ENCODE measurements at places on chromosomes 13 and 19. TPM values are rescaled to one million over a fixed set of nuclear protein-coding genes. Genes with fewer than 3 reads are reported as not detected.

GRCh38 chr13:100636441-100636840 lies 38.2 kb downstream of the TMTC4 start:
- H3K4me3 ChIP-seq: no peak overlapping the region
- no peak for DNase-seq
- no peaks in the 10 kb centered on the region for H3K36me3 ChIP-seq
- H3K4me1 ChIP-seq: no peaks in the 10 kb centered on the region

DNA sequence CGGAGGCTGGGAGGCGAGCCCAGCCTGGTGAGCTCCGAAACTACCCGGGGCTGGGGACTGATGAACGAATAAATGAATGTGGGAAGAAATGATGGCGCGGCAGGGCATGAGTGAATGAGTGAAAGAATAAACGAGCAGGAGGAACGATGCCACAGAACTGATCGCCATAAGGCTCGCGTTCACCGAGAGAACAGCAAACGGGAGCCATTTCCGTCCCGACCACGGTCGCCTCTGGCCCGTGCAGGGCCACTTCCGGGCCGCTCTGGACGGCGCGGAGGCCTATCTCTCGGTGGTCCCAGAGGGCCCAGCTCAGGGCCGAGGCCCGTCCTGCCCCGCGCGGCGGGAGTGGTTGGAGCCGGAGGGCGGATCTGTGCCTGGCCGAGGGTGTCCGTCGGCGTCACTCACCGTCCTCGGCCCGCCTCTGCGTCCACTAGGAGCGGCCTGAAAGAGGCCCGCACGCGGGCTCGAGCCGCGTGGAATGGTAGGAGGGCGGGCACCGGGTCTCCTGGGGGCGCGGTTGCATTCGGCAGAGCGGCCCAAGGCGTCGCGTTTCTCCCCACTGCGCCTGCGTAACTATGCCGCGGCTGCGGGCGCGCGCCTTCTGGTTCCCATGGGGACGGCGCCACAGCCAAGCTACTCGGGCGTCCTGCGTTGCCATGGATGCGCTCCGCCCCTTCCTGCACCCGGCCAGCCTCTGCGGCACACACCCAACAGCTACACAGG lies at the start of gene ZNF497:
Gene ZNF497, minus strand, starts transcription at position 480 of the 723 bp plus-strand sequence. CDS start 5,116 bp downstream, outside the sequence.
- H3K4me1 ChIP-seq: peaks cover 10% of the 10 kb centered on the region
- peak; percentile 99 for DNase-seq
- peak within 1 kb of the TSS; percentile 99 for H3K4me3 ChIP-seq
- no peaks in the 10 kb centered on the region for H3K36me3 ChIP-seq
- H3K27me3 ChIP-seq: no peaks in the 10 kb centered on the region

DNA sequence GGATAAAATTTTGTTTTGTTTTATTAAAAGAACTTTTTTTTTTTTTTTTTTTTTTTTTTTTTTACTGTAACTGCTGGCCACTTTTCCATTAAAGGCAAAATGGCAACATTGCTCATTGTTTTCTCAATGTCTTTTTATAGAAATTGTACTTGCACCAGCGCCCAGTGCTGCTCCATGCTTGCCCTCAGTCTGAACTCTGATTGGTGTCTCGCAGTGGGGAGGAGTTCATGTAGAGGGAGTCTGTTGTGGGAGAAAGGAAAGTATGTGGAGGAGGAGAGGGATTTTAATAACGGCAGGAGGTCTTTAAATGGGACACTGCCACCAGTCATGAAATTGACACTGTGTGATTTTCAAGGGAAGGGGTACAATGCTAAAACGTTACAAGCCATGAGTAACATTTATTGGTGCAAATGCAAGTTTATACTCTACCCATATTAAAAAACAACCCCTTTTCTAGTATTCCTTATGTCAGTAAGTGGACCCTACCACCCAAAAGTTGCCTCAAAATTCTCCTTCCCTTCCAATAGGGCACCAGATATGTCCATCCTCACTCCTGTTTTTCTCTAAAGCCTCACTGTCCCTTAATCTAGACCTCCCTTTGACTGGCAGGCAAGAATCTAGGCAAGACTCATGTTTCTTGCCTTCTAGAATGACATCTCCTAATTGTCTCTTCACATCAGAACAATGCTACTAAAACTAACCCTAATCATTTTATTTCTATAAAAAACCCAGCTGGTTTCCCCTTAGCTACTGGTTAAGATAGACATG lies 3.2 kb downstream of the RASL11A start:
- H3K4me3 ChIP-seq: no peak overlapping the region
- H3K4me1 ChIP-seq: peaks cover 12% of the 10 kb centered on the region
- no peaks in the 10 kb centered on the region for H3K36me3 ChIP-seq
- H3K27ac ChIP-seq: no peak overlapping the region

DNA sequence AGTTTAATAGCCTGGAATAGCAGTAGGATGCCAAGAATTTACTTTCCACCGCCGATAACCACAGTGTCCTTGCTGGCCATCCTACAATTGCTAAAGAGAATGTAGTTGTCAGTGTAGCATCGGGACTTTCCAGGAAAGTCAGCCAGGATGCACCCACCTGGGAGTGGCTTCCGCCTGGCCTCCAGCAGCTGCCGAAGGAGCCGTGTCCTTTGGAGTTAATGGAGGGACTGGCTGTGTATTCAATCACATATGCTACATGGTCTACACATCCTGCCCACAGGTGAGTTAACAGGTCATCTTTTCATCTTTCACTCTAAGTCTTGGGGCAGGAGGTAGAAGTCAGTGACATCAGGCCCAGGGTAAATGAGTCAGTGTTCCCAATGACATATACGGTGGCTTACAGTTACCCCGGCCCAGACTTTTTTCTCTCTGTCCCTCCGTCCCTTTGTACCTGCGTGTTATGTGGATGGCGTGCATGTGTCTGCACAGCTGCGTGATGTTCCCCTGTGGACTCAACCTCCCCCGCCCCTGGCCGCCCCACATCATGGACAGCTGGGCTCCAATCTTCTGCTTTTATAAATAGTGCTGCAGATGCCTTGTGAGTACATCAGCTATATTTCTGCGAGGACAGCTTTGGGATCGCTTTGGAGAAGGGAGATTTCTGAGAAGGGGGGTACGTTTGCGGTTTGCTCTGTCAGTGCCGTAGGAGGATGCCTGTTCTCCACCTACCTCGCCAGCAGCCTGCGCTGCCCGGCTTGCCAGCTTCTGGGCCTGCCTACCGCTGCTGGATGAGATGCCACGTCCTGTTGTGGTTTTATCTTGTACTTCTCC lies 63.1 kb downstream of the ATP11A start:
- peaks cover 4% of the 10 kb centered on the region for H3K4me1 ChIP-seq
- H3K27ac ChIP-seq: no peak overlapping the region
- no peak overlapping the region for H3K4me3 ChIP-seq

- H3K27ac ChIP-seq: no peak overlapping the region
- H3K4me3 ChIP-seq: no peak overlapping the region
- DNase-seq: no peak
- H3K4me1 ChIP-seq: peaks cover 12% of the 10 kb centered on the region
Observed at GRCh38 chr13:30787738-30788525, 52.6 kb downstream of the ALOX5AP start.

- H3K4me1 ChIP-seq: peaks cover 27% of the 10 kb centered on the region
- H3K36me3 ChIP-seq: peaks cover 6% of the 10 kb centered on the region
- peak within 1 kb of the TSS; percentile 79 for H3K27ac ChIP-seq
- peaks cover 5% of the 10 kb centered on the region for H3K27me3 ChIP-seq
- peak; percentile 92 for DNase-seq
Observed at GRCh38 chr19:29941828-29942403, at the start of gene URI1. TSS of gene URI1 (plus strand) at chr19:29942239. CDS start at chr19:29942548, 309 bp downstream.

DNA sequence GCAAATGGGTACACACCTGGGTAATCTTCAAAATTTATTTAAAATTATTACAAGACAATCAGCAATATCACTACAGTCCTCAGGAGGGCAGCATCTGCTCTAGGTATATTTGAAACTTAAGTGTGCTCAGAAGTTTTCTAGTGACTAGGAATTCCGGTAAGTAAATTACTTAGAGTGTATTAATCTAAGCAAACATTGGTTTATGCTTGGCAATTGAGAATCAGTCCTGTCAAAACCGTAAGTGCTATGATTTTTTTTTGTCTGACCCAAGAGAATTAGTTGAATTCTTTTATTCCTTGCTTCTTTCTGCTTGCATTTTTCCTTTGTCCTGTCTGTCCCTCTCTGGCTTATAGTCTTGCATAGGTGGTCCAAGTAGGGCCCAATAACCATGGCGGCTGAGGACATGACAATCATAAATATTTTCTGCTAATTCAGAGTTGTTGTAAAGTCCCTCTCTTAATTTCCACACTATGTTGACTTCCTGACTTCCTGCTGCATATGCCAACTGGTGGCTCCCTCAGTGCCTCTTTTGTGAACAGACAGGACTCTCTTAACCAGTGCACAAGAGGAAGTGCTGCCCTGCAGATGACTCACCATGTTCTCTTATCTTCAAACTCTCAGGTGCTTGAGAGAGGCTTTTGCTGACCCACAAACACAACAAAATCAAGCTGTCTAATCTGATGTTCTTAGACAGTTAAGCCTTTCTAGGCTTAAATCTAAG lies 82.2 kb downstream of the SLAIN1 start:
- no peak overlapping the region for H3K27ac ChIP-seq
- no peak overlapping the region for H3K4me3 ChIP-seq
- DNase-seq: no peak
- H3K27me3 ChIP-seq: no peaks in the 10 kb centered on the region

DNA sequence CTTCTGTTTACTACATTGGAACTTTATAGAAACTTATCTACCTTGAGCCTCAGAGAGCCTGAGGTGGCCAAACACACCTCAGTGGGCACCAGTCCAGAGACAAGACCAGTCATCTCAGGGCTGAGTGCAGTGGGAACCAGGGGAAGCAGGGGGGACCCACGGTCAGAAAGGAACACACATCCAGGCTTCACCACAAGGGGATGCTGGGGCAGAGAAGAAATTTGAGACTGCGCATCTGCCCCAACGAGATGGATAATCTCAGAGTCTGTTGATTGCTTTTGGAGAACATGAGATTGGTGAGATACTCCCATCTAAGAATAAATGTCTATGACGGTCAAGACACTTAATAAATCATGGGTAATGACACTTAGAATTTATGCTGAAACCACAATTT lies 98.7 kb downstream of the DOCK9 start:
- DNase-seq: no peak
- H3K27ac ChIP-seq: no peak overlapping the region
- H3K27me3 ChIP-seq: no peaks in the 10 kb centered on the region
- H3K36me3 ChIP-seq: peaks cover 28% of the 10 kb centered on the region
- no peak overlapping the region for H3K4me3 ChIP-seq
- peaks cover 8% of the 10 kb centered on the region for H3K4me1 ChIP-seq

- no peaks in the 10 kb centered on the region for H3K36me3 ChIP-seq
- no peaks in the 10 kb centered on the region for H3K27me3 ChIP-seq
- DNase-seq: no peak
- H3K27ac ChIP-seq: no peak overlapping the region
- H3K4me1 ChIP-seq: no peaks in the 10 kb centered on the region
- H3K4me3 ChIP-seq: no peak overlapping the region
Observed at GRCh38 chr19:28332351-28332750, 880.6 kb downstream of the UQCRFS1 start.

GRCh38 chr13:27922883-27923612 lies 3.2 kb downstream of the PDX1 start:
- no peak for DNase-seq
- H3K4me1 ChIP-seq: peaks cover 15% of the 10 kb centered on the region
- peaks cover 54% of the 10 kb centered on the region for H3K27me3 ChIP-seq
- no peak overlapping the region for H3K27ac ChIP-seq
- H3K4me3 ChIP-seq: no peak overlapping the region
- H3K36me3 ChIP-seq: peaks cover 10% of the 10 kb centered on the region

- peak overlapping the region; percentile 73 for H3K27ac ChIP-seq
- H3K27me3 ChIP-seq: no peaks in the 10 kb centered on the region
- peak overlapping the region; percentile 92 for H3K4me3 ChIP-seq
- no peak for DNase-seq
- H3K36me3 ChIP-seq: no peaks in the 10 kb centered on the region
Observed at GRCh38 chr19:16542910-16543472, 754 bp upstream of the CHERP start.

DNA sequence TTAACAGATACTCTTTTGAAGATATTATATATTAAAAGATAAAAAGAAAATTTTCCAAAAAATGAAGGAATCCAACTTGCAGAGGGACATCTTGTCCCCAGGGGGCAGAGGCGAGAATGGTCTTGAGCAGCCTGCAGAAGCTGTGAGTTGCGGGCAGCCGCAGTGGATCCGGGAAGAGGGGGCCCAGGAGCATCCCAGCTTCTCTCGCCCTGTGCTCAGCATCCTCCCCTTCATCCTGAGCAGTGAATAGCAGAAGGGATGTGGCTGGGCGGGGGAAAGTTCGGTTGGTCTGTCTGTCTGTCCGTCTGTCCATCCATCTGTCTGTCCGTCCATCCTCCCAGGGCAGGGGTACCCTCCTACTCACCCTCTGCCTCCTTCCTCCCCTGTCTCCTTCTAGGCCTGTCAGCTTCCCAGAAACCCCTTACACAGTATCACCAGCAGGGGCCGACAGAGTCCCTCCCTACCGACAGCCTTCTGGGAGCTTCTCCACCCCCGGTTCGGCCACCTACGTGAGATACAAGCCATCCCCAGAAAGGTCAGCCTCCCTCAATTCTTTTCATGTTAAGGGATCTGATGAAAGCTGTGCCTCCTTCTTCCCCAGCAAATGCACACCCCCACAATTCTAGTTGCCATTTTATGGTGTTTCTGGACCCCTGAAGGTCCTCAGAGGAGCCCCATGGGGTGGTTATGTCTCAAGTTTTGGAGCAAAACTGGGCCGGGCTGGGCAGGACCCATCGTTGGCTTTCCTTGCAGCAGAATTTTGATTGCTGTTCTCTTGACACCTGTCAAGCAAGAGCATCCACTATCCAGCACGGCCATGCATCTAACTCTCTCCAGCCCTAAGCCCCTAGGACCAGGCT lies 81.6 kb downstream of the DPF1 start:
- H3K27ac ChIP-seq: no peak overlapping the region
- H3K27me3 ChIP-seq: no peaks in the 10 kb centered on the region
- peaks cover 5% of the 10 kb centered on the region for H3K4me1 ChIP-seq
- DNase-seq: no peak
- H3K36me3 ChIP-seq: no peaks in the 10 kb centered on the region

DNA sequence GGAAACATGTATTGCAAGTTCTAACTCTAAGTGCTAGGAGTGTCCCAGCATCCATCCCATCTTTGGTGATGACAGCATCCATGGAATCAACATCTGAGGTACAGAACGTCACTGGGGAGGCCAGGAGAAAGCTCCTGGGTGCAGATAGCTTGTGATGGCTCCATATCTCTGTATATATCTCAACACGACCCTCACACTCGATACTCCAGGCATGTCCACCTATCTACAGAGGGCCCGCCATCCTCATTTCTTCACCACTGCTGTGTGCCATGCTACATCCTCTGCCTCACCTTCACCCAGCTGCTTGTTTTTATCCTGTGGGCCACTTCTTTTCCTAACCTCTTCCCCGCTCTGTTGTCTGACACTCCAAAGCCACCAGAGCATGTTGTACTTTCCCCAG lies 100.4 kb upstream of the SERP2 start:
- H3K4me1 ChIP-seq: peaks cover 22% of the 10 kb centered on the region
- H3K27me3 ChIP-seq: peaks cover 11% of the 10 kb centered on the region
- peaks cover 15% of the 10 kb centered on the region for H3K36me3 ChIP-seq
- no peak for DNase-seq
- peak overlapping the region; percentile 87 for H3K27ac ChIP-seq
- H3K4me3 ChIP-seq: peak overlapping the region; percentile 4

GRCh38 chr13:45718992-45719391 lies 16.9 kb downstream of the CBY2 start:
- peaks cover 9% of the 10 kb centered on the region for H3K27me3 ChIP-seq
- DNase-seq: no peak
- H3K27ac ChIP-seq: no peak overlapping the region
- no peaks in the 10 kb centered on the region for H3K36me3 ChIP-seq
- H3K4me3 ChIP-seq: no peak overlapping the region
- no peaks in the 10 kb centered on the region for H3K4me1 ChIP-seq

Gene S1PR5
- total RNA-seq: 16.3 TPM

Gene SOX1
- not detected for total RNA-seq

Gene DAND5
- not detected for total RNA-seq

Gene FBXO27
- total RNA-seq: 0.88 TPM

Gene TMEM143
- 6.9 TPM for total RNA-seq

Gene SLITRK6
- not detected for total RNA-seq

Gene TEX101
- not detected for total RNA-seq

Gene PSG2
- total RNA-seq: not detected

Gene LRG1
- total RNA-seq: not detected

Gene LCP1
- total RNA-seq: 844 TPM

Gene CGB3
- not detected for total RNA-seq

Gene PSPN
- total RNA-seq: 1.9 TPM

Measured in natural killer cell treated with Interleukin-12 subunit alpha and Interleukin-12 subunit beta and Interleukin-15 and Interleukin-18, amount 100 ng/mL, for 72 hours (primary cell).